ENCODE measurements at places on chromosomes 16 and 17.
A peak's percentile ranks its signal among the peaks of the same experiment; 100 is the strongest.

DNA sequence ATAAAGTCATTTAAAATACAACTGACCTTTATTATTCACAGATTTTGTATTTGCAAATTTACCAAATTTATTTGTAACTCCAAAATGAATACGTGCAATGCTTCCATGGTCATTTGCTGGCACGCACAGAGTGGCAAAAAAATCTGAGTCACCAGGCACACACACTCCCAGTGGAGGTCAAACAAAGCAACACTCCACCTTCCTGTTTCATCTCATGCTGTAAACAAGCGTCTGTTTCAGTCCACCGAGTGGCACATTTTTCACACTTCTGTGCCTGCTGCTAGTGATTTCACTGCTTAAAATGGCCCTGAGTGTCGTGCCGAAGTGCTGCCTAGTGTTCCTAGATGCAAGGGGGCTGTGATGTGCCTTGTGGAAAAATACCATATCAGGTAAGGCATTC, 17.8 kb upstream of the ITGAE start:
- DNase-seq = peak; percentile 76

- peak; percentile 95 for DNase-seq
Observed at GRCh38 chr17:81923302-81924260, 4.0 kb downstream of the MAFG start.

DNA sequence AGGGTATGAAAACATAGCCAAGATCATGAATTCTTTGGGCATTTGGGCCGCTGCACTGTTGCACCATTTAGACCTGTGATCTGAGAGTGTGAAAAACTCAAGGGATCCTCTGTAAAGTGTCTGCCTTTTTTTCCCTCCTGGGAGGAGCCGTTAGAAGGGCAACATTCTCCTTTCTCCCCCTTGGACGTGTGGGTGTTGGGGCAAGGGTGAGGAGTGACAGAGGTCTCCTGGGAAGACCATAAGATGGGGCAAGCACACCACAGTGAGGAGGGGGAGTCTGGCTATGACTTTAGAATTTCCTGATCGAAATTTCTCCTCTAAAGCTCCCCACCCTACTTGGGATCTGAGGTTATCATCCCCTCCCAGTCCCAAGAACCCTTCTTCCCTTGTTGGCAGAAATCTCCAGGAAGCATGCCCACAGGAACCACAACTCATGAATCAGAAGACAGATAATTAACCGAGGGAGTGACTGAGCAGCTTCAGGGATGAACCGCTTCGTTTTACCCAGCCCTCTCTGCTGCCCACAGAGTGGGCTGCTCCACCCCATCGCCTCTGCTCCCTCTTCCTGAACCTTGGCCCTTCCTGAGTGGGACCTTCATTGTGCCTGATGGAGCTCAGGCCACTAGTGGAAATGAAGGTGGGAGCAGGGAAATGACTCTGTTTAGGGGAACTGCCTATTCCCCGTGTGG, 4.2 kb downstream of the ITGB3 start:
- no peak for DNase-seq

GRCh38 chr16:87404764-87405625, 12.9 kb downstream of the MAP1LC3B start:
- DNase-seq = no peak

- DNase-seq = peak; percentile 43
Observed at GRCh38 chr17:40479754-40480480, 21.5 kb downstream of the TNS4 start.

- DNase-seq = peak; percentile 45
Observed at GRCh38 chr17:7825206-7825990, 8.6 kb upstream of the KDM6B start.

GRCh38 chr16:29662000-29662728, 883 bp upstream of the SPN start:
- no peak for DNase-seq

- DNase-seq = peak; percentile 54
Observed at GRCh38 chr16:69204172-69204571, 17.2 kb downstream of the SNTB2 start.

GRCh38 chr17:33469911-33470310, 176.8 kb upstream of the ASIC2 start:
- peak; percentile 7 for DNase-seq

- no peak for DNase-seq
Observed at GRCh38 chr16:47463771-47464624, 2.9 kb downstream of the PHKB start.

DNA sequence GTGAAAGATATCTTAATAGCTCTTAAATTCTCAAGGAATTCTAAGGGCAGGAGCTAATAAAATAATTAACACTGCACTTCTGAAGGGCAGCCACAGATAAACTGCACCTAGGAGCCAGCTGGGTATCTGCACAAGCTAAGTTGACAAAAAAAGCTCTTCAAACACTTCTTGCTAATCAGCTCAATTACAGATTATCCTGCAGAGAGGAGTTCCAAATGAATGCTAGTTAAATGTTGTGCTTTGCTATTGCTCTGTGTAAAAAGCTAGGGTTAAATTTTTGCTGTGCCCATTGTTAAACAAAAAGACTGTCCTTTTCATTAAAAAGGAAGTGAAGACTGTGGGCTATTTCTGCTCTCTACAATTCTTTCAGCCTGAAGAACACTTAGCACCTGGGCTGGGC, 158.5 kb upstream of the SHISA6 start:
- DNase-seq = no peak

GRCh38 chr16:58462997-58463941, 36.7 kb upstream of the NDRG4 start:
- DNase-seq = no peak

GRCh38 chr16:74563828-74564263, 43.1 kb downstream of the GLG1 start:
- DNase-seq = peak; percentile 92

DNA sequence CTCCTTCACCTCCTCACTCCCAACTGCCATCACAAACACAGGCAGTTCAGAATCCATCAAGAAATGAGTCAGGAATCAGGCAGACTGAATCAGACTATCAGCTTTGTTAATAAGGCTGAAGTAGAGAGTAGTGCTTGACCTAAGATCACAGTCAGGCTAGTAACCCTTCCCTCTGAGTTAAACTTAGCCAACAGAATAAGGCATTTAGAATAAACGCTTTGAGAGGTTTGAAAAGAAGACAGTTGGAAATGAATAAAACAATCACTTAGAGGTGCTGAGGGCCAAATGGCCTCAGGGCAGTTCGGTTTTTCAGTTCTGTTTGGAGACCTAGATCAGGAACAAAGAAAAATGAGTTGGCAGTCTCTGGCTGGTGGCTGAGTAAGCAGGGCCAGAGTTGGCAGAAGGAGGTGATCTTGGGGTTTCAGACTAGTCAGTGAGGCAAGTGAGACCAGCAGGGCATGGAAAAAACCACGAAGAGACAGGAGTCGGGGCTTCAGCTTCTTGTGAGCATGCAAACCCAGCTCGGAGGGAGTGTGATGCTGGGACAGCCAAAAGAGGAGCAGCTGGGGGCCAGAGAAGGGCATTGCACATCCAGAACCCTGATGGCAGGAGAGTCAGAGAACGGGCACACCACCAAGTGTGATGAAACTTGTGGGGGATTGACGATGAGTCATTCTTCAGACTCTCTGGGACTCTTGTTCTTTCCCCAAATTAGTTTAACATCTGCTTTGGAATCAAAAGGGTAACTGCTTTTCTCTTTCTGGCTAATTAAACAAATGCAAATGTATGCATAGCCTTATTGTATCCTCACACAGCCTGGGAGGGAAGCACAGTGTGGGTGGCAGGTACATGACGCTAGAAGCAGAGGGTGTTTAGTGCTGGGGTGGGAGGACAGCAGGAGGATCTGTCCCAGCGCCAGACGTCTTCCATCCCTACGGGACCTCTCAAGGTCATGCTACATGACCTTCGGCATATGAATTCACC, 54.8 kb downstream of the SPECC1 start:
- peak; percentile 86 for DNase-seq

DNA sequence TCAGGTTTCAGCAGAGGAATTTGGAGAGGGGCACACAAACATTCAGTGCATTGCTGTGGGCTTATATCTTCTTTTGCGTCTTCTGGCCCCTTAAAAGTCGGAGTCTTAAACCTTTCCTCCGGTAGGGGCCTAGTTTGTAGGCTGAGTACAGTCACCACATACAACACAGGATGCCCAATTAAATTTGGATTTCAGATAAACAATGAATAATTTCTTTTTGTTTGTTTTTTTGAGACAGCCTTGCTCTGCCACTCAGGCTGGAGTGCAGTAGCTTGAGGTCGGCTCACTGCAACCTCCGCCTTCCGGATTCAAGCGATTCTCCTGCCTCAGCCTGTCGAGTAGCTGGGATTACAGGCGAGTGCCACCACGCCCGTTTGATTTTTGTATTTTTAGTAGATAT, 26.7 kb upstream of the ADORA2B start:
- DNase-seq = no peak

- DNase-seq = no peak
Observed at GRCh38 chr17:77725846-77726245, 232.7 kb upstream of the TNRC6C start.

GRCh38 chr16:169014-169413, 3.2 kb downstream of the HBM start:
- DNase-seq = no peak

- DNase-seq = no peak
Observed at GRCh38 chr17:47210105-47210504, 957 bp downstream of the MYL4 start.

DNA sequence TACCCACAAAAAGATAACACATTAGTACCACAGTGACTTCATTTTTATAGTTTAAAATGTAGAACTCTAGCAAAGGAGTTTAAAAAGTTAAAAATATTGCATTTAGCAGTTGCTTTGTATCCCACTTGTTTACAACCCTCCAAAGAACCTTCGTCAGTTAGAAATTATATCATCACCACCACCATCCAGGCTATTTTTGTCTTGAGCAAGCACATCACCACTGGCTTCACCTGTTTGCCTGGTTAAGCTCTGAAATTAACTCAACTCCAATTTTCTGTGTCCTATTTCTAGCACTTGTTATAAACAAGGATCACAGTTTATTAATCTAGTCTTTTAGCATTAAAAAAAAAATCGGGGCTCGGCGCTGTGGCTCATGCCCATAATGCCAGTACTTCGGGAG, 6.1 kb downstream of the GLYR1 start:
- DNase-seq = no peak

- peak; percentile 95 for DNase-seq
Observed at GRCh38 chr17:41697122-41697962, 8.7 kb downstream of the EIF1 start.

DNA sequence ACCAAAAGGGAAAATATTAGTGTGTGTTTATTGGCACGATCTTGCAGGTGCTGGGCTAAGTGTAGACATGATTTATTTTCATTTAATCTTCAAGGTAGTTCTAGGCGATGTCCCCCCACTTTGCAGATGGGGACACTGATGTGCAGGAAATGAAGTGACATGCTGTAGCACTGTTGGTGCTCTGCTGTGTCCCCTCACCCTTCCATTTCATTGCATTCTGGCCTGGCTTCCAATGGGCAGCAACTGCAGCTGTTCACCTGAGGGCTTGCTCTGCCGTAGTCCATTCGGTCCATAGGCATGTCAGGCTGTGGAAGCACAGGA, 123.9 kb downstream of the PRKCB start:
- no peak for DNase-seq

GRCh38 chr16:50816901-50817555, 75.1 kb downstream of the CYLD start:
- no peak for DNase-seq

DNA sequence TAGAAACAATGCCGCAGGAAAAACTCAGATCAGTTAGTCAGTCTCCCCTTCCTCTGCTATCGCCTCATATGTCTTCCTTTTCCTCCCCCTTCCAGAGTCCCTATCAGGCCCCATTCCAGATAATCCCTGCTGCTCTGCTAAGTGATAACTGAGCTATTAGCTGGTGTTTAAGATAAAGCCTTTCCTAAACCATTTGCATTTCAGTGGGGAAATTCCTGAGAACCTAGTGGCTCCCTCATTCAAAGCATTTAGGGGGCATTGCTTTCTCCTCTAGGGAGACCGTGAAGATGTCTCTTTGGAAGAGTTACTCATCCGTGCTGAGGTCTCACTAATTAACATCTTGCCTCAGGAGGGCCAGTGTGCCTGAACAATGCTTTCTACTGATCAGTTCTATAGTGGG, 401.6 kb downstream of the NPIPA7 start:
- DNase-seq = no peak

- DNase-seq = peak; percentile 33
Observed at GRCh38 chr17:49360796-49361128, 1.3 kb downstream of the ZNF652 start.

DNA sequence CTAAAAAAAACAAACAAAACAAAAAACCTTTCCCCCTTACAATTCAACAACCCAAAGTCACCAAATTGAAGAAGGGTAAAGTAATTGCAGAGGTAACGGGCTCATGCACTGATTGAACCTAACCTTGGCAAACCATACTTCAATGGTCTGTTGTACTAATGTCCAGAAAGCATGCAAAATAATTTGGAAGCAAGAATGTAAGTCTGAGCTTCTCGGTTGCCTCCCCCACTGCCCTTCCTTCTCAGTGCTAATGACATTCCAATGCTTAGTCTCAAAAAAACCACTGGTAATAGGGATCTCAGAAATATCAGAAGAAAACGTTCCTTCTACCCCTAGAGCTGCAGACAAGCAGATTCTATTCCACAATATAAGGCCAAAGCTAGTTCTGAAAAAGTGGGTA, 15.8 kb downstream of the KRABD2 start:
- no peak for DNase-seq

GRCh38 chr17:34645594-34645993, 66.2 kb downstream of the TMEM132E start:
- no peak for DNase-seq

GRCh38 chr16:52963212-52963854, 89.4 kb downstream of the CHD9NB start:
- DNase-seq = no peak

GRCh38 chr16:85826686-85827247, 27.3 kb downstream of the COX4I1 start:
- no peak for DNase-seq

GRCh38 chr17:38870259-38871165, 654 bp downstream of the LASP1 start:
- DNase-seq = peak; percentile 49

- peak; percentile 63 for DNase-seq
Observed at GRCh38 chr17:18039535-18040260, 490 bp downstream of the GID4 start.

DNA sequence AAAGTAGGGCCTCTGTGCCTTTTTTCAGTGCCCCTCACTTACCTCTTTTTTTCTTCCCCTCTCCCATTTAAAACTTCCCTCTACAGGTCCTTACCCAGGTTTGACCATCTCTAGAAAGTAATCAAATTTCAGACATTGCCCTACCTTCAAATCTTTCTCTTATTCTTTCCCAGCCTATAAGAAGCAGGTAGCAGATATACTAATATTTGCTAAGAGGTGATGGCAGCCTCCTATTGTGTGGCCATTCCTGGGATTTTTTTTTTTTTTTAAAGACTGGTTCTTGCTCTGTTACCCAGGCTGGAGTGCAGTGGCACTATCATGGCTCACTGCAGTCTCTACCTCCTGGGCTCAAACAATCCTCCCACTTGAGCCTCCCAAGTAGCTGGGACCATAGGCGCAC, 111.1 kb upstream of the HAS3 start:
- DNase-seq = no peak

DNA sequence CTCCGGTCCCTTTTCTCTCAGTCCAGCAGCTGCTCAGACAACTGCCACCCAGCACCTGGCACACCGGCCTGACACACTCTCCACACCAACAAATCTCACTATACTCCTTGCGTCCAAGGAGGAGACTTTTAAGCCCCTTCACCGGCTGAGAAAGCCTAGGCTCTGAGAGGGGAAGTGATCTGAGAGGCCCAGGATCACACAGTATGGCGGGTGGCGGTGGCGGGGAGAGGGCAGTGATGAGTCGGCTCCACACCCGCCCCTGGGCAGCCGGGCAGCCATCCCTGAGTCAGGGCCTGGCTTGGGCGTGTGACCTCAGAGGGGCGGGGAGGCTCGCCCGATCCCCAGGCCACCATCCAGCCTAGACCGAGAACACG, 569 bp downstream of the FLII start:
- peak; percentile 95 for DNase-seq

GRCh38 chr16:12542818-12543699, 260.6 kb downstream of the CPPED1 start:
- DNase-seq = no peak
